ELF-1 (cell line): ENCODE measurements at places on chromosomes 5 and 9.
A peak's percentile ranks its signal among the peaks of the same experiment; 100 is the strongest.

GRCh38 chr9:123964761-123965160 is 34.8 kb upstream of the DENND1A start:
- no peak for DNase-seq

DNA sequence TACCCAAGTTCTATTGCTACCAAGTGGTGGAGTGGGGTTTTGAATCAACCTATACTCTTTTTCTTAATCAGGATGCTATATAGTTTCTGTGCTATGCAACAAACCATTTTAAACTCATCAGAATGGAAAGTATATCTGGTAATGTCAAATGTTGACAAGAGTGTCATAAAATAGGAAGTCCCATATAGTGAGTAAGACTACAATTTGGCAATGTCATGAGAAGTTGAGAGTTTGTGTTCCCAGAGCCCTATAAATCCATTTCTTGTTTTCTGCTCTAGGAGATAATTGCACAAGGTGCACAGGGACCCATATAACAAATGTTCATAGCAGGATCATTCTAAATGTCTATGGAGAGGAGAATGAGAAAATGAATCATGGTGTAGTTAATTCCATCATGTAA is 109.8 kb upstream of the TXNDC8 start:
- no peak for DNase-seq

DNA sequence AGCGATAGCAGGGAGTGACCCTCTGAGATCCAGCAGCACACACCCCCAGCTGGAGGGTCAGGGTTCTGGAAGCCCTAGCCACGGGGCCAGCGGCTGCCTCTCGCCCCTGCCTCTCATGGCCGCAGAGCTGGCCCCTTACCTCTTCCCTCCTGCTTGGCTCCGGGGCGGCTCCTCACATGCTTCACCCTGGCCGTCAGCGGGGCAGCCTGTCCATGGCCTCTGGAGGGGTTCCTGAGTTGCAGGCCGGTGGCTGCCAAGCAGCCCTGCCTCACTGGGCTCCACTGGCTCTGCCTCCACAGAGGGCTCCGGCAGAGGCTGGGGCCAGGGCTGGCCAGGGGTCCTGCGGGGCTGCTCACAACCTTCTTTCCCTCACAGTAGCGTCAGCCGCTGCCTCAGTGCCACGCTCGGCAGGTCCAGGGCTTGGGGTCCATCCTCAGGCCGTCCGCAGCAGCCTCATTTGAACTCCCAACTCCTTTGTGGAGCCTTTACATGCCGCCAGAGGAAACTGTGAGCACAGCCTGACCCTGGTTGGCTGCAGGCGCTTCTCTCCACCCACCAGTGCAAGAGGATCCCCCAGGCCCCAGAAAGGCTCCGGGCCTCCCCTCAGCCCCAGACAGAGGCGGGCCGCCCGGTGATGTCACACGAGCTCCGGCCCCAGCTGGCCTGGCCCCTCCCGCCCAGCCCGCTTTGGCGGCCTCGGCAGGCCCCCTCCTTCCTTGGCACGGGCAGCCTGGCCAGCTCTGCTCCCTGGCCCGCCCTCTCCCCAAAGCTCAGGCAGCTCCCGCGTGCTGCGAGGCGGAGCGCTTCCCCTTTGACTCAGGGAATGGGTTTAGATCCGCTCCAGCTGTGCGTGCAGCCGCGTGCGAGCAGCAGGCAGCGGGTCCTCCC is at the start of gene ANGPTL2:
ANGPTL2 (minus strand) TSS at position 460 of the 888 bp plus-strand sequence. CDS start 13,904 bp downstream, outside the sequence.
- peak; percentile 89 for DNase-seq

- no peak for DNase-seq
These were observed 48.2 kb downstream of the DBH start for GRCh38 chr9:133684121-133684935.

- DNase-seq = no peak
These were observed 881 bp downstream of the SUB1 start for GRCh38 chr5:32586276-32586599.

GRCh38 chr9:90102292-90102901 is 497.6 kb downstream of the GADD45G start:
- DNase-seq = peak; percentile 81

- no peak for DNase-seq
These were observed 39.3 kb downstream of the LRRC70 start for GRCh38 chr5:62617943-62618342.
